CD8-positive, alpha-beta memory T cell (primary cell): ENCODE measurements at places on chromosomes 3 and 15. TPM values are rescaled to one million over a fixed set of nuclear protein-coding genes. Genes with fewer than 3 reads are reported as not detected.

Gene GRM2
- total RNA-seq, result 0.62 TPM

Gene LSMEM2
- total RNA-seq, result not detected

Gene GOLGA6A
- 0.07 TPM for total RNA-seq

Gene SI
- not detected for total RNA-seq

DNA sequence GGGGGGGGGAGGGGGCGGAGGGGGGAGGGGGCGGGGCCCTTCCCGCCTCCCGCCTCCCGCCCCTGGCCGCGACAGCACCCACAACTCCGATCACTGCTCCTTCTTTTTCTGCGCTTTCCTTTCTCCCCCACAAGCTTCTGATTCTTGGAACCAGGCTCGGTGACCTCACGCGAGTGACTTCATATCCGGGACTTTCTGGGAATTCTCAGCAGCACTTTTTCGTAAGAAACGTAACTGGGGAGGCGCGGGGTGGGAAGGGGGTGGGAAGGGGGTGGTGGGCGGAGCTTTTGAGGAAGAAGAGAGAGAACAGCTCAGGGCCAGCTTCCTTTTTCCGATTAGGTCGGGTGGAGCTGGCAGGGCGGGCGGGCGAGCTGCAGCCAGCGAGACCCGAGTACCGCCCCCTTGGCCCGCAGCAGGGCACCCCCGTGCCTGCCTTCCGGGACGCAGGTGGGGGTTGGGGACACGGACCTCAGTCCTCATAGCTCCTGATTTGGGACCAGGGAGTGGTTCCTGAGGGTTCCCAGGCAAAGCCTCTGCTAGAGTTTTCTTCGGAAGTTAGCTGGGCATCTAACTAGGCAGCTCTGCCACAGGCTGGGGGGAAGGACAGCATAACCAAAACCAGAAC lies 14.6 kb downstream of the XIRP1 start:
- no peaks in the 10 kb centered on the region for H3K36me3 ChIP-seq
- DNase-seq, result peak; percentile 54
- peak overlapping the region; percentile 67 for H3K27ac ChIP-seq

GRCh38 chr3:110969229-110970211 lies 102.1 kb upstream of the NECTIN3 start:
- no peak for DNase-seq
- H3K4me3 ChIP-seq, result no peak overlapping the region
- H3K27me3 ChIP-seq, result no peaks in the 10 kb centered on the region
- H3K36me3 ChIP-seq, result no peaks in the 10 kb centered on the region

- no peak for DNase-seq
- no peaks in the 10 kb centered on the region for H3K27me3 ChIP-seq
- H3K4me3 ChIP-seq, result no peak overlapping the region
- peaks cover 9% of the 10 kb centered on the region for H3K4me1 ChIP-seq
These were observed 274.0 kb downstream of the BBX start for GRCh38 chr3:107796791-107797190.
